ENCODE measurements at places on chromosomes 4 and X. TPM values are rescaled to one million over a fixed set of nuclear protein-coding genes. Genes with fewer than 3 reads are reported as not detected.

DNA sequence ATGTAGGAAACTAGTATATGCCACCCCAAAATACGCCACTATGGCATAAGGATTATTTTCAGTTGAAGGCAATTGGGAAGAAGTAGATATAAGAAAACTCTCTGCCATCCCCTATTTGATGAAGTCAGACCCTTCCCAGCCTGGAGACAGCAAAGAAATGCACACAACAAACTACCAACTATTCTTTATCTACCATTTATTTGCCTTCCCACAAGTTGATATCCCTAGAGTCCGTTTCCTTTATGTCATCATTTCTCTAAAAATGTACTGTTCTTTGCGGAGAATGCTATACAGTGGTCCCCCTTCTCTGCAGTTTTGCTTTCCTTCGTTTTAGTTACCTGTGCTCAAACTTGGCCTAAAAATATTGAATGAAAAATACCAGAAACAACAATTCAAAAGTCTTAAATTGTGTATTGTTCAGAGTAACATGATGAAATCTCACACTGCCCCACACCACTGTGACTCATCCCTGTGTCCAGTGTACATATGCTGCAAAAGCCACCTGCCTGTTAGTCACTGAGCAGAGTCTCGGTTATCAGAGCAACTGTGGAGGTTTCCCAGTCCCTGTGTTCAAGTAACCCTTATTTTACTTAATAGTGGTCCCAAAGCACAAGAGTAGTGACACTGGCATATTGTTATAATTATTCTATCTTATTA lies 152.3 kb downstream of the WDFY3 start:
- no peak overlapping the region for H3K4me3 ChIP-seq
- no peak overlapping the region for H3K27ac ChIP-seq
- DNase-seq, result no peak
- H3K27me3 ChIP-seq, result no peaks in the 10 kb centered on the region
- H3K4me1 ChIP-seq, result no peaks in the 10 kb centered on the region
- H3K36me3 ChIP-seq, result peaks cover 11% of the 10 kb centered on the region

GRCh38 chrX:20352504-20352903 lies 85.8 kb upstream of the RPS6KA3 start:
- H3K36me3 ChIP-seq, result no peaks in the 10 kb centered on the region
- peaks cover 11% of the 10 kb centered on the region for H3K4me1 ChIP-seq
- H3K27me3 ChIP-seq, result peaks cover 26% of the 10 kb centered on the region

DNA sequence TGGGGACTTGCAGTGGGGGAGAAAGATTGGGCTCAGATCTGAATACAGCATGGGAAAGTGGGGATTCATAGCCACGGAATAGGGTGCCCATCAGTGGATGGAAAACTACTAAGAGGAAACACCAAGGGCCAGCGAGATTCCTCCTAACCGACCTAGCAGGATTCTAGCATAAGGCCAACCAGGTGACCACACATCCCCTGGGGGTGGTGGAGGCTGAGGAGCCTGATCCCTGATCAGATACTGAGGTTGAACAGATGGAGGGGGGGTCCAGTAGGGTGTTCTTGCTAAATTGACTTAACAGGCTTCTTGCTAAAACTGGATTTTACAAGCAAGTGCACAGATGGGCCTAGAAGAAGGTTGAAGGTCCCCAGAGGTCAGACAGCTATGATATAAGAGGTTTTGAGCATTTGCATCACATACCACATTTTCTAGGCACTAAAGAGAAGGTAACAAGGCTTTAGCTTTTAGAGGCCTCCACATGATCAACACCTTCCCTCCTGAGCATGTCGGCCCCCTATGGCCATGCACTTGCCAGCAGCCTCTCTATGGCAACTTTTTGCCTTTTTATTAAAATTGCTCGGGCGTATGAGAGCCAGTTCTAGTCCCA lies 69.1 kb upstream of the PUDP start:
- H3K27ac ChIP-seq, result no peak overlapping the region
- no peak for DNase-seq
- no peaks in the 10 kb centered on the region for H3K36me3 ChIP-seq
- H3K27me3 ChIP-seq, result peaks cover 50% of the 10 kb centered on the region
- no peaks in the 10 kb centered on the region for H3K4me1 ChIP-seq

Gene CXXC4
- 6.7 TPM for total RNA-seq

GRCh38 chrX:22950269-22951266 lies 49.2 kb upstream of the DDX53 start:
- H3K36me3 ChIP-seq, result no peaks in the 10 kb centered on the region
- no peak overlapping the region for H3K4me3 ChIP-seq
- DNase-seq, result peak; percentile 12

Gene PRRG3
- total RNA-seq, result 2.4 TPM

Gene POU3F4
- total RNA-seq, result not detected

GRCh38 chrX:150765782-150766350 lies 72.7 kb downstream of the MTMR1 start:
- no peaks in the 10 kb centered on the region for H3K27me3 ChIP-seq
- H3K4me3 ChIP-seq, result no peak overlapping the region
- H3K36me3 ChIP-seq, result peaks cover 6% of the 10 kb centered on the region
- no peaks in the 10 kb centered on the region for H3K4me1 ChIP-seq
- H3K27ac ChIP-seq, result no peak overlapping the region

DNA sequence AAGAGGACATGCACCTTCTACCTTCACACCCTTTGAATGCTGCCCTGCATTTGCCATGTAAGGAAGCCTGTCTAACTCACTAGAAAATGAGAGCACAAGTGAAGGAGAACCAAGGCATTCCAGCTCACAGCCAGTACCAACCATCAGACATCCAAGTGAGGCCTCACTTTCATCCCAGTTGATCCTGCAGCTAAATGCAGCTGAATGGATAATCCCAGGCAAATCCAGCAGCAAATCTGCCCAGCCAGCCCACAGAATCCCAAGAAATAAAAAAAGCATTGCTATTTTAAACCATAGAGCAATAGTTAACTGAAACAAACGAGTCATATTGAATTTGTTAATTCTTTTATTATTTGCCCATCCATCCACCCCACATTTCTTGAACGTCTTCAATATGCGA lies 112.5 kb downstream of the C4orf33 start:
- no peaks in the 10 kb centered on the region for H3K36me3 ChIP-seq
- DNase-seq, result no peak
- H3K27ac ChIP-seq, result no peak overlapping the region
- no peaks in the 10 kb centered on the region for H3K27me3 ChIP-seq
- H3K4me3 ChIP-seq, result no peak overlapping the region
- H3K4me1 ChIP-seq, result no peaks in the 10 kb centered on the region

Gene XAGE2
- 1.0 TPM for total RNA-seq

Gene TCP11X2
- total RNA-seq, result 1.0 TPM

GRCh38 chr4:83114576-83114975 lies at the start of gene PLAC8:
Gene PLAC8, minus strand, starts transcription at chr4:83114729. Its CDS starts 6,808 bp downstream, at chr4:83107921.
- no peak within 1 kb of the TSS for H3K27ac ChIP-seq
- no peak within 1 kb of the TSS for H3K4me3 ChIP-seq
- no peaks in the 10 kb centered on the region for H3K36me3 ChIP-seq
- no peak for DNase-seq
- no peaks in the 10 kb centered on the region for H3K27me3 ChIP-seq
- H3K4me1 ChIP-seq, result no peaks in the 10 kb centered on the region

Gene NUDT10
- total RNA-seq, result not detected

DNA sequence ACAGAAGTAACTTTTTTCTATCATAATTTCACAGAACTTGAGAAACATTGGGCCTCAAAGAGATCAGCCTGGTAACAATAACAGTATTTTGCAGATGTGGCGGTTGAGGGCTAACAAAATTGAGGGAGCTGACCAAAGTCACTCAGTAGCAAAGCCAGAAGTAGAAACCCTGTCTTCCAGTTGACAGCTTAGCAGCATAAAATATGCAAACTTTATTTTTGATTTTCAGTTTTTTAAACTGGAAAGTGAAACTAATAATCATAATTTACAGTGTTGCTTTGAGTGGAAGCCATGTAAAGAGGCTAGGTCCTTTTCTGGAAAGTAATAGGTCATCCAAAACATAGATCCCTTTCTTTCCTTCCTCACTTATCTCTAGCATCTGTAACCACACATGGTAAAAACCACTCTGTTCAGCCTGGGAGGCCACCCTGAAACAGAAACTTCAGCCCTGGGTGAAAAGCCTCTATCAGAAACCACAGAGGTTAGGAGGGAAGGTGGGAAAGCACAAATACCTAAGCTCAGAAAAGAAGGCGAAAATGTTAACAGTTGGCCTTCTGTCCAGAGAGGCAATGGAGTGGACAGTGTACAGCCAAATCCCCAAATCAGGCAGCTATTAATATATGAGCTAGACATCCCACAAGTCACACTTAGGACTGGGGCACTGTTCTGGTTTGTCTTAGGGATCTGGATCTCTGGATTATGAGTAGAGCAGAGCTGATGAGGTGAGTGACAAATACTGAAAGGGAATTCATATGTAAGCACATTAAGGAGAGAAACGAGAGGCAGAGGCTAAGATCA lies 61.1 kb upstream of the ARSJ start:
- H3K27me3 ChIP-seq, result no peaks in the 10 kb centered on the region
- H3K4me1 ChIP-seq, result no peaks in the 10 kb centered on the region
- H3K4me3 ChIP-seq, result no peak overlapping the region
- no peak overlapping the region for H3K27ac ChIP-seq

- no peaks in the 10 kb centered on the region for H3K36me3 ChIP-seq
- no peak overlapping the region for H3K27ac ChIP-seq
- no peaks in the 10 kb centered on the region for H3K27me3 ChIP-seq
- no peak overlapping the region for H3K4me3 ChIP-seq
- no peak for DNase-seq
- no peaks in the 10 kb centered on the region for H3K4me1 ChIP-seq
Measured at GRCh38 chr4:81685104-81685503, 213.4 kb upstream of the RASGEF1B start.

DNA sequence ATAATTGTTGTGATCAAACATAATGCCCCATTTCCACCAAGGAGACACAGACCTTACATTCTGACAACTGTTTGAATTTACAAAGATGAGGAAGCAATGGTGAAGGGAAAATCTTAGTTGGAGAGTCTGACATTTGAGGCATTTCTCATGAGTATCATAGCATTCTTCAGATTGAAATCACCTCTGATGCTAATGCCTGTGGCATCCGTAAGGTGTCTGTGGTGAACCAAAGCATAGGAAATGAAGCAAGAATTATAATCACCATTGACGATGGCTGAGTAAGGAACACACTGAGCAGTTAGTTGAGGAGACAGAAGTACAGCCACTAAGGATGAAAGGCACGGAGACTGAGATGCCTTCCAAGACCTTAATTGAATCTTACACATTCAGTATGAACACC lies 575.7 kb downstream of the TRIML1 start:
- H3K27ac ChIP-seq, result no peak overlapping the region
- no peaks in the 10 kb centered on the region for H3K36me3 ChIP-seq
- no peak overlapping the region for H3K4me3 ChIP-seq
- no peak for DNase-seq

Gene TMEM271
- not detected for total RNA-seq

Gene UGT2B17
- not detected for total RNA-seq

- no peak overlapping the region for H3K4me3 ChIP-seq
- no peaks in the 10 kb centered on the region for H3K36me3 ChIP-seq
- H3K27me3 ChIP-seq, result no peaks in the 10 kb centered on the region
- no peak overlapping the region for H3K27ac ChIP-seq
Measured at GRCh38 chr4:151532001-151532708, 123.2 kb downstream of the FHIP1A start.

GRCh38 chr4:3784454-3785291 lies 18.5 kb downstream of the ADRA2C start:
- no peaks in the 10 kb centered on the region for H3K36me3 ChIP-seq
- H3K27me3 ChIP-seq, result peaks cover 8% of the 10 kb centered on the region
- no peak overlapping the region for H3K4me3 ChIP-seq

Gene MAPK10
- 43.1 TPM for total RNA-seq

- no peaks in the 10 kb centered on the region for H3K4me1 ChIP-seq
- DNase-seq, result peak; percentile 44
- no peaks in the 10 kb centered on the region for H3K36me3 ChIP-seq
- no peak overlapping the region for H3K27ac ChIP-seq
Measured at GRCh38 chrX:3066555-3066954, 25.3 kb downstream of the ARSF start.

- no peak overlapping the region for H3K4me3 ChIP-seq
- no peaks in the 10 kb centered on the region for H3K4me1 ChIP-seq
- H3K27me3 ChIP-seq, result no peaks in the 10 kb centered on the region
- DNase-seq, result no peak
- H3K27ac ChIP-seq, result no peak overlapping the region
Measured at GRCh38 chrX:122583551-122583950, 600.5 kb upstream of the GRIA3 start.

- H3K4me1 ChIP-seq, result peaks cover 5% of the 10 kb centered on the region
- no peaks in the 10 kb centered on the region for H3K36me3 ChIP-seq
- H3K4me3 ChIP-seq, result no peak overlapping the region
- H3K27me3 ChIP-seq, result no peaks in the 10 kb centered on the region
- no peak for DNase-seq
- no peak overlapping the region for H3K27ac ChIP-seq
Measured at GRCh38 chr4:141244419-141244818, 23.7 kb downstream of the ZNF330 start.

Gene ZNF157
- total RNA-seq, result 0.63 TPM

GRCh38 chr4:30256116-30256832 lies 463.9 kb upstream of the PCDH7 start:
- H3K4me1 ChIP-seq, result no peaks in the 10 kb centered on the region
- no peak overlapping the region for H3K4me3 ChIP-seq
- no peak overlapping the region for H3K27ac ChIP-seq
- no peaks in the 10 kb centered on the region for H3K36me3 ChIP-seq
- DNase-seq, result no peak
- H3K27me3 ChIP-seq, result no peaks in the 10 kb centered on the region

- H3K4me1 ChIP-seq, result peaks cover 2% of the 10 kb centered on the region
- H3K4me3 ChIP-seq, result no peak overlapping the region
- no peaks in the 10 kb centered on the region for H3K36me3 ChIP-seq
- H3K27me3 ChIP-seq, result no peaks in the 10 kb centered on the region
Measured at GRCh38 chr4:11614426-11614825, 185.7 kb upstream of the HS3ST1 start.

DNA sequence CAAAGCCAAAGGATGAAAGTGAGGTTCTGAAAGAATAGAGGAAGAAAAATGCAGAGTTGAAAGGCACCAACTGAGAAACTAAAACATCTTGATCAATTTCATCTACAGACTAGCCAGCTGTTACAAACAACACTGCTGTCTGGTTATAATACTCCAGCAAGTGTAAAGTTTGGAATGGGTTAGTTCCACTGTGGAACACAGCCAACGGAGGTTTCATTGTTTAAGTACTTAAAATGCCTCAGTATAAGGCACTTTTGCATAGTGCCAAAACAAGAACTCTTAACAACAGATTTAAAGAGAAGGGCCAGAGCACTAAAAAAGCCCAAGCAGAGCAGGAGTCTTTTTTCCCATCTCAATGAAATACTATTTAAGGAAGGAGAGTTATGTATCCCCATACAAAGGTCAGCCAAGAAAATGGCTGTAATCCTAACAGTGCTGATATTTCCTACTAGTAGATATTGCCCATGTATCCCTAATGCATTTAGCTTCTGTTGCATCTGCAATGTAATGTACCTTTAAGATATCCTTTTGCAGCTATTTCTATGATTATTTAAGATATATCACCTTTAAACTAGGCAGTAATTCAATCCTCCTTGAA lies 16.5 kb downstream of the ACSL4 start:
- no peaks in the 10 kb centered on the region for H3K4me1 ChIP-seq
- no peak overlapping the region for H3K27ac ChIP-seq
- peaks cover 11% of the 10 kb centered on the region for H3K27me3 ChIP-seq
- peak; percentile 24 for DNase-seq

Gene PPP4R3C
- total RNA-seq, result not detected

- no peak overlapping the region for H3K27ac ChIP-seq
- H3K4me3 ChIP-seq, result no peak overlapping the region
- H3K4me1 ChIP-seq, result no peaks in the 10 kb centered on the region
- H3K36me3 ChIP-seq, result no peaks in the 10 kb centered on the region
- no peaks in the 10 kb centered on the region for H3K27me3 ChIP-seq
- peak; percentile 76 for DNase-seq
Measured at GRCh38 chrX:47384502-47384901, 14.1 kb downstream of the ZNF157 start.

Gene SPANXD
- not detected for total RNA-seq

Gene MAGEC3
- total RNA-seq, result not detected

- DNase-seq, result no peak
- no peak overlapping the region for H3K27ac ChIP-seq
- no peak overlapping the region for H3K4me3 ChIP-seq
- peaks cover 3% of the 10 kb centered on the region for H3K36me3 ChIP-seq
Measured at GRCh38 chr4:163157157-163157556, 9.5 kb downstream of the NAF1 start.
